ENCODE measurements at places on chromosomes 7 and 10. TPM values are rescaled to one million over a fixed set of nuclear protein-coding genes. Genes with fewer than 3 reads are reported as not detected.
A peak's percentile ranks its signal among the peaks of the same experiment; 100 is the strongest.

ARMC3 gene
- total RNA-seq: not detected

ZNF425 gene
- 0.96 TPM for total RNA-seq

VSTM4 gene
- 1.2 TPM for total RNA-seq

MIOS gene
- total RNA-seq: 23.7 TPM

RASSF4 gene
- 13.1 TPM for total RNA-seq

LIPF gene
- total RNA-seq: not detected

DNA sequence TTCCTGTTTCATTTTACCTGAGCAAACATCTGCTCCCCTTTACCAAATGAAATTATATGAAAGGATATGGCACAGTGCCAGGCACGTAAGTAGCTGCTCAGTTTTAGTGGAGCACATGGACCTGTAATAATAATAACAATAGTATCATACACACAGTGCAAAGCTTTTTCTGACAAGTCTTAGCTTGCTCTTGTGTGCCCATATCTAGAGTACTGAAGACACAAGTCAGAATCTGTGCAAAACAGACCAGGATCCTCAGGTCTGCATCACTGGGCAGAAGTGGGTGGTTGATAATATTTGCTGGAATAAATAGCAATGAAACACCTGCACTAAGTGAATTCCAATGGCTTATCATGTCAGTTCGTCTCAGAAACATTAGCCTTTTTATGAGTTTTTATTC lies 85.5 kb upstream of the DKK1 start:
- no peaks in the 10 kb centered on the region for H3K4me1 ChIP-seq
- no peak for DNase-seq
- no peak overlapping the region for H3K4me3 ChIP-seq
- no peak overlapping the region for H3K27ac ChIP-seq
- no peaks in the 10 kb centered on the region for H3K27me3 ChIP-seq

DNA sequence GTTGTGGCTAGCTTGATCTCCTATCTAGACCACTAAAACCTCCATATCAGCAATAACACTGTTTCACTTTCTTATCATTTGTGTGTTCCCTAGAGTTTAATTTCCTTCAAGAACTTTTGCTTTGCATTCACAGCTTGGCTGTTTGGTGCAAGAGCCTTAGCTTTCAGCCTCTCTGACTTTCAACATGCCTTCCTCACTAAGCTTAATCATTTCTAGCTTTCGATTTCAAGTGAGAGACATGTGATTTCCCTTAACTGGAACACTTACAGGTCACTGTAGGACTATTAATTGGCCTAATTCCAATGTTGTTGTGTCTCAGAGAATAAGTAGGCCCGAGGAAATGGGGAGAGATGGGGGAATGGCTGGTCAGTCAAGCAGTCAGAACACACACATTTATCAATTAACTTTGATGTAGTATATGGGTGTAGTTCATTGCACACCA lies 10.6 kb upstream of the BPGM start:
- H3K4me1 ChIP-seq: no peaks in the 10 kb centered on the region
- DNase-seq: no peak
- no peaks in the 10 kb centered on the region for H3K27me3 ChIP-seq
- H3K27ac ChIP-seq: no peak overlapping the region
- H3K36me3 ChIP-seq: no peaks in the 10 kb centered on the region
- no peak overlapping the region for H3K4me3 ChIP-seq

DNA sequence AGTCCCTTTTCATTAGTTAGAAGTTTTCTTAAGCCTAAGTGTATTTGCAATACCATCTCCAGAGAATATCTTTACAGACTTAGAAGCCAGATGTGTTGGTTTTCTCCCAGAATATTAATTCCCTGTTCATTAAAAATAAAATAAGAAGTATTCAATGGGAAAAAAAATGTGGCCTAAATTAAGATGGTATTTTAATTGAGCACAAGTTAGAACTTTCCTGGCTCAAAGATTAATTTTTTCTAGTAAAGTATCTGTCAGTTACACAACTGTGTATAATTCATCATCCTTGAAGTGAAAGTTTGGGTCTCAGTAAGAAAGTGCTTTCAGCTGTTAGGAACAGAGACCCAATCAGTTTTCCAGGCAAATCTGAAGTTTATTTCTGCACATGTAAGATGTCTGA lies 1179.5 kb upstream of the C7orf33 start:
- H3K27ac ChIP-seq: no peak overlapping the region
- DNase-seq: no peak
- no peaks in the 10 kb centered on the region for H3K36me3 ChIP-seq

GRCh38 chr7:79979437-79979836 lies 155.2 kb upstream of the GNAI1 start:
- no peaks in the 10 kb centered on the region for H3K4me1 ChIP-seq
- H3K27ac ChIP-seq: no peak overlapping the region
- no peaks in the 10 kb centered on the region for H3K27me3 ChIP-seq
- no peaks in the 10 kb centered on the region for H3K36me3 ChIP-seq
- H3K4me3 ChIP-seq: no peak overlapping the region
- no peak for DNase-seq

DNA sequence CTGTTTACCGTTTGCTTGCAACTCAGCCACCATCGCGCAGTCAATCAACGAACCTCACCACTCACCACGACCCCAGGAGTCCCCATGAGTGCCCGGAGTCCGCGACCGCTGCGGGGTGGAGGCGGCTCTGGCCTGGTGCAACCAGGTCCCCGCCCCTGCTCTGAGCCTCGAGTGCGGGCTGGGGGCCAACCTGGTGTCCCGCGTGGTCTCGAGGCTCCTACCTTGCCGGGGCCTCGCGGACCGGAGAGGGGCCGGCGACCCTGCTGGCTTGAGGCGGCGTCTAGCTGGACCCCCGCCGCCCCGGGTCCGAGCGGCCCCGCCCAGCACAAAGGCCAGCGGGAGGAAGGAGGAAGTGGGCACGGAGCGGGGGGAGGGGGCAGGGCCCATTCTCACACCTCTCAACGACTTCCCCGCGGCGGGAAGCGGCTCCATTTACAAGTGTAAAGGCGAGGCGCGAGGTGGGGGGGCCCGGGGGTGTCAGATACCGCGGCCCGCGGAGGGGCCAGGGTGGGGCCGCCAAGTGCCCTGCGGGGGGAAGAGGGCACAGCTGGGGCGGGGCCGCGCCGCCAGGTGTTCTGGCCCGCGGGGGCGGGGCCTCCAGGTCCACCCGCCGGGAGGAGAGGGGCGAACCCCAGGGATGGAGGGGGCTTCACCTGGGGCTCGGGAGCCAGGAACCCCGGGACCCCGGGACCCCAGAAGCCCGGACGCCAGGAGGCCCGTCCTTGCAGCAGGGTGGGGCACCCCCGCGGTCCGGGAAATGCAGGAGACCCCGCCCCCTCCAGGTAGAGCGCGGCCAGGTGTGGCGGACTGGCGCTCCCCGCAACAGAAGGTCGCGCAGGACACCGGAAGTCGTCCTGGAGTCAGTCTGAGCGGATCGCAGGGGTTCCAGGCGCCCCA lies 8.6 kb downstream of the CTBP2 start:
- H3K27me3 ChIP-seq: no peaks in the 10 kb centered on the region
- H3K36me3 ChIP-seq: no peaks in the 10 kb centered on the region
- DNase-seq: peak; percentile 89
- H3K4me1 ChIP-seq: peaks cover 49% of the 10 kb centered on the region
- peak overlapping the region; percentile 26 for H3K4me3 ChIP-seq
- peak overlapping the region; percentile 97 for H3K27ac ChIP-seq

- H3K4me3 ChIP-seq: no peak overlapping the region
- no peaks in the 10 kb centered on the region for H3K27me3 ChIP-seq
- H3K4me1 ChIP-seq: no peaks in the 10 kb centered on the region
Observed at GRCh38 chr7:103542470-103542869, 96.5 kb upstream of the SLC26A5 start.

- no peaks in the 10 kb centered on the region for H3K36me3 ChIP-seq
- no peak for DNase-seq
- no peak overlapping the region for H3K27ac ChIP-seq
- H3K4me3 ChIP-seq: no peak overlapping the region
- H3K4me1 ChIP-seq: no peaks in the 10 kb centered on the region
Observed at GRCh38 chr10:42943025-42943818, 133.6 kb upstream of the RET start.

- H3K36me3 ChIP-seq: no peaks in the 10 kb centered on the region
- no peaks in the 10 kb centered on the region for H3K27me3 ChIP-seq
- no peak for DNase-seq
- H3K27ac ChIP-seq: no peak overlapping the region
- H3K4me1 ChIP-seq: no peaks in the 10 kb centered on the region
- H3K4me3 ChIP-seq: no peak overlapping the region
Observed at GRCh38 chr10:12833451-12833850, 168.1 kb downstream of the CCDC3 start.

NDUFA5 gene
- 86.0 TPM for total RNA-seq

DNA sequence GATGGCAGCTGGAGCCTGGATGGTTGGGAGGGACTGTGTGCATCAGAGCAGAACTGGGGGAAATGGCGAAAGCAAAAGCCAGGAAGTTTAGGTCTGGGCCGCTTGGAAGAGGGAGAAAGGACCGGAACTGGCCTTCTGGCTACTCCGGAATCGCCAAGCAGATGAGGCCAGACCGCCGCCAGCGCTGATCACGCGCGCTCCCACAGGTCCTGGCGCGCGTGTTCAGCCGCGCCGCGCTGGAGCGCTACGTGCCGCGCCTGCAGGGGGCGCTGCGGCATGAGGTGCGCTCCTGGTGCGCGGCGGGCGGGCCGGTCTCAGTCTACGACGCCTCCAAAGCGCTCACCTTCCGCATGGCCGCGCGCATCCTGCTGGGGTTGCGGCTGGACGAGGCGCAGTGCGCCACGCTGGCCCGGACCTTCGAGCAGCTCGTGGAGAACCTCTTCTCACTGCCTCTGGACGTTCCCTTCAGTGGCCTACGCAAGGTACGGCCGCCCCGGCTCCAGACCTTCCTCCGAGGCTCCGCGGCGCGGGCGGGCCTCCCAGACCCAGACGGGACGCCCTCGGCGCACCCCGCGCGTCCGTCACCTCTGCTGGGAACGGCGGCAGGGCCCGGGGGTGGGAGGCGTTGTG lies 2.0 kb downstream of the CYP26C1 start:
- H3K27me3 ChIP-seq: peaks cover 72% of the 10 kb centered on the region
- H3K36me3 ChIP-seq: no peaks in the 10 kb centered on the region
- no peak overlapping the region for H3K27ac ChIP-seq
- H3K4me1 ChIP-seq: peaks cover 8% of the 10 kb centered on the region
- peak; percentile 33 for DNase-seq

GRCh38 chr7:131919920-131920709 lies 363.7 kb upstream of the PODXL start:
- H3K4me1 ChIP-seq: no peaks in the 10 kb centered on the region
- no peak overlapping the region for H3K4me3 ChIP-seq
- H3K27ac ChIP-seq: no peak overlapping the region
- H3K27me3 ChIP-seq: no peaks in the 10 kb centered on the region

- DNase-seq: no peak
- H3K36me3 ChIP-seq: no peaks in the 10 kb centered on the region
Observed at GRCh38 chr7:107494884-107495283, 25.0 kb downstream of the GPR22 start.

- peak overlapping the region; percentile 20 for H3K4me3 ChIP-seq
- peaks cover 11% of the 10 kb centered on the region for H3K4me1 ChIP-seq
- peaks cover 99% of the 10 kb centered on the region for H3K27me3 ChIP-seq
- no peaks in the 10 kb centered on the region for H3K36me3 ChIP-seq
- DNase-seq: no peak
Observed at GRCh38 chr10:101223274-101224059, 5.8 kb downstream of the LBX1 start.
